Thyroid gland (tissue), 4 donors: ENCODE measurements at places on chromosomes 13 and 19. TPM values are rescaled to one million over a fixed set of nuclear protein-coding genes. Genes with fewer than 3 reads are reported as not detected.

- H3K27ac ChIP-seq, result no peak overlapping the region
- no peak for DNase-seq
- H3K4me3 ChIP-seq, result no peak overlapping the region
- H3K27me3 ChIP-seq, result no peaks in the 10 kb centered on the region
These were observed 79.9 kb upstream of the ABCC4 start for GRCh38 chr13:95381212-95381527.

DNA sequence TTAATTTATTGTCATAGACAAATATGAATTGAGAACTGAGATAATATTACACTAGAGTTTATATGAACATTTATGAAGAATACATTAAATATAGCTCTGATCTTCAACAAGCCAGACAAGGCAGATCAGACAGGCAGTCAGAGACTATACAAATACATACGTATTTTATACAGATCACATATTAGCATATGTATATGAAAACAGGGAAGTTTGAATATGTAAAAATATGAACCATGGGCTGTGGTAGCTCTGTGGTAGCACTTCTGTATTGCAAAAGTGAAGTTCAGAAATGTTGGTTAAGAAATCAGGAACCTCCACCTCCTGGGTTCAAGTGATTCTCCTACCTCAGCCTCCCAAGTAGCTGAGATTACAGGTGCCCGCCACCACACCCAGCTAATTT is 20.7 kb downstream of the GPR180 start:
- H3K27ac ChIP-seq, result no peak overlapping the region
- H3K4me1 ChIP-seq, result no peaks in the 10 kb centered on the region
- H3K4me3 ChIP-seq, result no peak overlapping the region
- DNase-seq, result no peak
- H3K36me3 ChIP-seq, result no peaks in the 10 kb centered on the region

- DNase-seq, result no peak
- H3K4me1 ChIP-seq, result no peaks in the 10 kb centered on the region
- no peaks in the 10 kb centered on the region for H3K27me3 ChIP-seq
- no peaks in the 10 kb centered on the region for H3K36me3 ChIP-seq
- H3K27ac ChIP-seq, result no peak overlapping the region
These were observed 8.5 kb downstream of the PLEKHA4 start for GRCh38 chr19:48859711-48860572.

DNA sequence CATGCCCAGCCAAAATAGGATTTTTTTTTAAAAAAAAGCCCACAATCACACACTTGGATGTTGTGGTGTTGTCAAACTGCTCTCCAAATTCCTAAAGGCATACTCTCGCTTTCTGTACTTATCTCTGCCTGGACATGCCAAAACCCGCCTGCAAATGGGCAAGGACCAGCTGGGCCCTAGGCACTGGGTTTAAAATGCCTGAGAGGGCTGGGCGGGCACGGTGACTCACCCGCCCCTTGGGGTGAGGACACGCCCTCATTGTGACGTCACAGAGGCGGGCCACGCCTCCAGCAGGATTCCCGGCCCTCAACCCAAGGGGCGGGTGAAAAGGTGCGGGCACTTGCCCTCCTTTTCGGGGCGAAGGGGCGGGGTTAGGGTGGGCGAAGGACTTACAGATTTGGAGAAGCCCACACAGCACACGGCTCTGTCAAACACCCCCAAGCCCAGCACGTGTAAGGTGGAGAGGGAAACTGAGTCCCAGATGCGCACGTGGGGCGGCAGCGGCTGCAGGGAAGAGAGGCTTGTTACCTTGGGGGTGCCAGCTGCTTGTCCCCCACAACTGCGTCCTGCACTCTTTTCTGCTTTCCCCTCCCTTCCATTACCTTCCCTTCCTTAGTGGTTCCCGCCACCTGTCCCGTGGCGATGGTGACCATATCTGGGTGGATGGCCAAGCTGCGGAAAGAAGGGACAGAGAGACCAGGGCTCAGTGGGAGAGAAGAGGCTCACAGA is 6.6 kb downstream of the EML2 start:
- H3K4me3 ChIP-seq, result no peak overlapping the region
- peak; percentile 72 for DNase-seq
- H3K36me3 ChIP-seq, result no peaks in the 10 kb centered on the region

Gene LMTK3
- 5.6 TPM for total RNA-seq

Gene COG6
- total RNA-seq, result 77.3 TPM

Gene SLC17A7
- 1.5 TPM for total RNA-seq
